A673 (cell line): ENCODE measurements at places on chromosomes 4 and X.

DNA sequence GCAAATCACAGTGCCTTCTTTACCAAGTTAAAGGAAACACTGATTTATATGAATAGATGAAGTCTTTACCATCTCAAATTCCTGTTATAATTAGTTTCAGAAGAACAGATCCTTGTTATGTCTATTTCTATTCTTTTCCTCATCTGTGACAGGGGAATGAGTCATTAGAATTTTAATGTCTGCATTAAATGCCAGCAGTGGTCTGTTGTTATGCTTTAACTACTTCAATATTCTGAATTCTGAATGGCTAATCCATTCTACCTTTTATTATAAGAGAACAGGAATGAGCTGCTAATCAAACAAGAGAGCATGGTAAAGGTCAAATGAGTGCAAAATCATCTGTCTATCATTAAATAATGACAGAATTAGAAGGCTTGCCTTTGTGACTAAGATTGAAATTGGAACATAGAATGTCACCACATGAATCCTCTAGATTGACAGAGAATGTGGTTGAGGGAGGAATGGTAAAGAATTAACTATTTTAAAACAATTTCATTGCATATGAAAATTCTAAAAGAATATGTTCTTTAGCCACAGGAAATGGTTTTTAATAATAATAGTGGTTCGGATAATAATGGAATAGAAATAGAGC, 935.5 kb downstream of the ADGRL3 start:
- DNase-seq = no peak

DNA sequence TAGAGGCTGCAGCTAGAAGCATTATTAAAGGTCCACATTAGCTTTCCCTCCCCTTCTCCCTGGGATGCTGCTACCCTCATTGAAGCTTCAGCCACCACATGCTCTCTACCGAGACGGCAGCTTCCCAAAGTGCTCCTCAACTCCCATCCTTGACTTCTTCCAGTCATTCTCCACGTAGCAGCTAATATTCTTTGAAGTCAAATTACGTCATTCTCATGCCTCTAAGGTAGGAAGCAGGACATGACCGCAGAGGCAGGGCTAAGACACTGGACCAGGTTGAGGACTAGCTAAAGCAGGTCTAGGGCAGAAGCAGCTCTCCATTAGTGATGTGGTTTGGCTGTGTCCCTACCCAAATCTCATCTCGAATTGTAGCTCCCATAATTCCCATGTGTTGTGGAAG, 128.3 kb downstream of the SHOX start:
- no peak for DNase-seq

DNA sequence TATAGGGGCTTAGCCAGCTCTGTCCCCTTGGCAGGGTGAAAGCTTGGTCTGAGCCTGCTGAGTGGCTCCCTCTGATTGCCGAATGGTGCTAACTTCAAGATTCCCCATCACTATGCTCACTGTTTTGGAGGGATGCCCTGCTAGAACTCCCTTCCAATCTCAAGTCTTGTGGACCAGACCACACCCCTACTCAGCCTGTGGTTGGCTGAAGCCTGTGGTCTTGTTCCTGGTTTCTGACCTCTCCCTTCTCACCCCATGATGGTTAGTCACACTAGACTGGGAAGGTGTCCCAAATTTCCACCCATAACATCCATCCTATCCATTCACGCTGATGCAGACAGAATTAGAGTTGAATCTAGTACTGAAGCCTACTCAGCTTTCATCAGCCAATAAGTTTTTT, 184.7 kb upstream of the NDP start:
- DNase-seq = no peak

GRCh38 chrX:118495958-118496762, 545 bp downstream of the DOCK11 start:
- peak; percentile 10 for DNase-seq

GRCh38 chr4:40212674-40213527, 16.1 kb downstream of the RHOH start:
- DNase-seq = no peak

DNA sequence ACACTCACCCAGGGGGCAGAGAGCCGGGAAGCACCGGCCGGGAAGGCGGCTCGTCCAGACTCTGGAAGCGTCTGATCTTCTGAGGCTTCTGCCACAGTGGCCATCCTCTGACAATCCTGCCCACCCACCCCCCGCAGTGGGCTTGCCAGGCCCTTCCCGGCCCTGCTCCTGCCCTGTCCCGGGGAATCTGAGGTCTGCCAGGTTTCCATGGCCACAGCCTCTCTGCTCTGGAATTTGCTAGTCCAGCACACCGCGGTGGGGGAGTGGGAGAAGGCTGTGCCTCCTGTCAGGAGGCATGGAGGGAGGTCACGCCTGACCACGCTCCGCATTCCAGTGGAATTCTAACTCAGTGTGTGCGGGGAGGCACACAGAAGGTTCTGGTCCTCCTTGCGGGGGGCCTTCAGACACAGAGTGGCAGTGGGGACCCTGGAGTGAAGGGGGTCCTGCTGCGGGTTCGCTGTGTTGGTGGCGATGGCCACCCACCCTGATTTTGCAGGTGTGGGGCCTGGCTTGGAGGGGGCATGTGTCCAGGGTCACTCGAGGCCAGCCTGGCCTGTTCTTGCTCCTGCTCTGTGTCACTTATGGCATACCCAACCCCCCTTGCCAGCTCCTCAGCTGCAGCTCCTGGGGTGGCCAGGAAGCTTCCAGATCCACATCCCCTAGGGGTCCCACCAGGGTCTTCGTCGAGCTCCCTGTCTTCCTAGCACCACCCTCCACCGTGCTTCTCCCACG, 55.6 kb upstream of the ADRA2C start:
- DNase-seq = no peak

DNA sequence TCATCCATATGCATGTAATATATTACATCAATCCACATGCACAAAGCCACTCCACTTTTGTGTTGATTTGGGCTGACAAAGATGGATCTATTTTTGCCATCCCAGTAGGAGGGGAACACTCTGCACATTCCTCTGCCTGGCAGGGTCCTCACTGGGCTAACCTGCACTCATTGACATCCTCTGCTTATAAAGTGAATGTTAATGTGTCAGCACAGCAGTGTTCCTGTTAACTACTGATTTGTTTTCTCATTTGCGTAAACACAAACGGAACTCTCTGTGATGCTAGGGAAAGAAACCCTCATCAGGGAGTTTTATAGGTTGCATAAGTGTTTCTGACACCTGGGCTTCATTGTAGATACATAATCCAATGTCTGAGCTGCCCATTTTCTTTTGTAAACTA, 826.0 kb downstream of the RAB28 start:
- DNase-seq = no peak

DNA sequence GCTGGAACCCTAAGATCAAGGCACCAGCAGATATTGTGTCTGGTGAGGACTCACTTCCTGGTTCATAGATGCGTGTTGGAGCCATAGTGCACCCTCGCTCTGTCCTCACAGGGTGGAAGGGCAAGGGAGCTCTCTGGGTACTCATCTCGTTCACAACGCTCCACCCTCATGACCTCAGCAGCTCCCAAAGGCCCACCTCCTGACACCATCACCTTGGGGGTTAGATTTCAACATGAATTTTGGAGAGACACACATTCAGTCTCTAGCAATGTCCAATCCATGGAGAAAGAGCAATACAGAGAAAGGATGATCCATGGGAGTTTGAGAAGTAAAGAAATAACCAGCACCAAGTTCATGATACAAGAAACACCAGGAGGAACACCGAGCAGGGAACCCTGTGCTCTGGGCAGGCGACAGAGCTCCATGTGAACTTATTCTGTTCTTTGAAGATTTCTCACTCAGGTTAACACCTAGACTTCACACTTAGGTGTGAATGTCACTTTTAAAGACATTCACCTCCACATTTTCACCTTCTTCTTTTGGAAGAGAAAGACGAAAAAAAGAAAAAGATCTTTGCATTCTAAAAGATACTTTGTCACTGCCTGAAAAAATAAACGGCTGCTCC, 171.8 kb upstream of the FAM9B start:
- no peak for DNase-seq

DNA sequence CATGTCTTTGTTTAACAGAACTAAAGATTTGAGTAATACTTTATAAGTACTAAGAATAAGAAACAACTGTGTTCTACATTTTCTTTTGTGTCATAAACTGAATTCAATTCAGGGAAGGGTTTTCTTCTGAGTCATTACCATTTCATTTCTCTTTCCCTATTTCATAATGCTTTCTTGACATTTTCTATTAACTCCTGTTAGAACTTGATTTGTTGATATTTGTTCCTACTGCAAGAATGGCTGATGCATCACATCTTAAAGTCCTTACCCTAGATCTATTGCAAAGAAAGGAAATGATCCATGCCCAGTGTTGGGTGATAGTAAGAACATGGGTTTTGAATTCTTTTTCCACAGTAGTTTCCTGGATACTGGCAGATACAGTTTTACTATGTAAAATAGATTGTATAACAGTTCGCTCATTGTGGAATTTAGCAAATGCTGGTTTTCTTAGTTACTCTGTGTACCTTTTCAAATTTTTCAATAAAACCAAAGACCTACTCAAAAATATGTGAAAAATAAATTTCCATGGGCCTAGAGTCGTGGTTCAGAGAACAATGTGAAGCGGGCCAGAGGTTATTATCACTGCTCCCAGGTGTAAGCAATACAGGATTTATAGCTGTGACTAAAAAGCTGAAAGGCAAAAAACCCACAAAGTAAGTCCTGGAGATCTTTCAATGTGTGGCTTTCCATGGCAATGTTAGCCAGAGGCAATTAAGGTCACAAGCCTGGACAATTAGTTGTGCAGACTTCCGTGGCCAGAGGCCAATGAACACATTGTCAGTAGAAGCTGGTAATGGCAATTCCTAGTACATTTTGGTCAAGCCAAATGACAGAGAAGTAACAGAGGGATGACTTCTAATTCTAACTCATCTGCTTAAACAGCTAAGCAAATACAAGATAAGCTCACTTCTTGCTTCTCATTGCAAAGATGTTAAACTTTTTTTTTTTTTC, 127.3 kb upstream of the FAT4 start:
- no peak for DNase-seq

DNA sequence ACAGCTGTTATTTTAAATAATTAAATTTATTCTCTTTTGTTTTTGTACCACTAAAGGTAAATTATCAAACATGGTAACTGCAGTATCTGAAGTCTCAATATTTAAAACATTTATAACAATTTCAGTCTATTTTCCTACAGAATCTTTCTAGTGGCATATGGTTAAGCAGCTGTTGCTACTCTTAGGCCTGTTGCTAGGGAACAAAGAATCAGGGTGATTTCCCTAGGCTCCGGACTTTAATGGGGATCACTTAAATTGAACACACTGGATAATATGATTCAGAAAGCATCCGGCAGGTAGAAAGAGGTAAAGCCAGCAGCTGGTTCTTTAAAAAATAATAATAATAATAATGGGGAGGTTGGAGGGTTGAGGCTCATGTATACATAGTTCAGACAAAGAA, 17.6 kb downstream of the FBXO8 start:
- DNase-seq = peak; percentile 11

DNA sequence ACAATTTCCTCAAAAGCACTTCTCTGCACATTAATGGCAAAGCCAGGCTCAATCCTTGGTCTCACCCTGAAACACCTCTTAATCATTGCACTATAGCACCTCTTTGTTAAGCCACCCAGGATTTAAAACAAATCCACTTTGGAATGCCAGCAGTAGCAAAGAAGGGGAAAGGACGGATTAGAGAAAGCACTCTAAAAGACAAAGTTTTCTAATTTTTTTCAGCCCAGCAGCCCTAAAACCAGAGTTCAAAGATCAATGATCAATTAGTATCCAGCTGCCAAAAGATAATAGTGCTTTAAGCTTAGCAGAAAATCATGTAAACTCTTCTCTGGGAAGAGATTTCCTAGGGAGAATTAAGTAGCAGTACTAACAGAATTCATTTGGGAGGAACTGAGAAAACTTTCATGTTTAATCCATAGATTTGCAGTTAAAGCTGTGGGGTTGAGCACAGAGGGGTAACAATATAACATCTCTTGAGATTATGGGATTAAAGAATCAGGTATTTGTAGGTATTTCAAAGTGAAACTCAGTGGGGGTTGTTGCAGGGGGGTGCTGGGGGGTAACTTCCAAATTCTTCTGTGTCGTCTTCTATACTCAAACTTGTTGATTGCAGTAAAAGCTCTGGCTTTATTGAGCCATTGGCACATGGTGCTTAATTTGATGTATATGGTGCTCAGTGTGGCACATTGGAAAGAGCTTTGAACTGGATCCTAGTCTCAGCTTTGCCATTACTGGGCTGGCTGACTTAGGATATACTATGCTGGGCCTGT, 61.8 kb downstream of the LRRC66 start:
- no peak for DNase-seq

GRCh38 chr4:48710446-48711209, 69.5 kb downstream of the FRYL start:
- no peak for DNase-seq

GRCh38 chrX:110015915-110016314, 13.0 kb downstream of the TMEM164 start:
- DNase-seq = no peak

- DNase-seq = no peak
These were observed 354.9 kb downstream of the CAMK2D start for GRCh38 chr4:113406723-113407016.

DNA sequence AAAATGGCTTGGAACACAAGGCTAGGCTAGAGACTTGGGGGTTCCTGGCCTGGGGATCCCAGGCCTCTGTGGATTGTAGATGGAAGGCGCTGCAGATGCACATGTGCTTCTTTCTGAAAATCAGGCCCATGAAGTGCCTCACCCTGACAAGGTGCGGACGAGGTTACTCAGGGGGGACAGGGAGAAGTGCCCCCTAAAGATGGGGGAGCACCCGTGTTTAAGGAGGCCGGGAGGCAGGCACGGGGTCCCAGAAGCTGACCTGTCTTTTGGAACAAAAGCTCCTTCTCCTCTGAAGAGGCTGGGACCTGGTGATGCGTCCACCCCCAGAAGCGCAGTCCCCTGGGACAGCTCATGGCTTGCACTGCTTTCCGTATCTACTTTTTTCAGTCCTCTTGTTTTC, 2.4 kb downstream of the PDZD4 start:
- DNase-seq = no peak

GRCh38 chr4:2096073-2096609, 37.0 kb downstream of the NAT8L start:
- DNase-seq = no peak

- DNase-seq = no peak
These were observed 36.4 kb downstream of the HTRA3 start for GRCh38 chr4:8305851-8306471.

DNA sequence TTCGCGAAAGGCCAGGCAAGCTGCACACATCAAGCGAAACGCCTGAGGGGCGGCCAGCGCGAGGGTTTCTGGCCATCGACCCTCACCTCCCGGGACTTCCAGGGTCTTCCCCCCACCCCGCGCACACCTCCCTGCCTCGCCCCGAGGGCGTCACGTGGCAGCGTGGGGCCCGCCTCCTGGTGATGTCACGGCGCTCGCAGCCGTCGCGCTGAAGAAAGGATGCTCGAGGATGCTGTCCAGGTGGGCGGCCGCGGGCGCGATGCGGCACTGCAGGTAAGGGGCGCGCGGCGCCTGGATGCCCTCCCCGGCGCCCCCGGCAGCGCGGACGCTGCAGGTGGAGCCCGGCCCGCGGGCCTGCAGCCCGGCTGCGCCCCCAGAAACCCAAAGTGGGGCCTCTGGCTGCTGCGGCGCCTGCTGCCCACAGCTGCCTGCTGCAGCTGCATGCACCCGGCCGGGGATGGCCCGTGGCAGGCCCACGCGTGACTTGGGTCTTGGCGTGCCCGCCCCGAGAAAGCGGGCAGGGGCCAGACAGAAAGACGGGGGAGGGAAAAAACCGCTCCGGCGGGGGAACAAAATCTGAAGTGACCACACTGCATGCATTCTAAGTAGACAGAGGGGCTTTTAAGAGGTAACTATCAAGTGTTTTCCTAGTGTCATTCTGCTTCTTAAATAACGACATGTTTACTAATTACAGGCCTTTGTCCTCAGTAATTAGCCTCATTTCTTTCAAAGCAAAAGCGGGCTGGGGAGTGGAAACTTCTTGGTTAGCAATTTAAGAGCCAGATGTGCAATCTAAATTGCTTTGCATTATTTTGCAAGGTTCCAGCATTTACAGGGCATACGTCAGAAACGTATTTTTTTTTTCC, 1.7 kb downstream of the CLCN4 start:
- DNase-seq = peak; percentile 20
